ENCODE measurements at places on chromosomes 6 and 20. TPM values are rescaled to one million over a fixed set of nuclear protein-coding genes. Genes with fewer than 3 reads are reported as not detected.

GRCh38 chr6:24968783-24969182 is 33.0 kb upstream of the RIPOR2 start:
- H3K4me3 ChIP-seq, result no peak overlapping the region
- H3K27ac ChIP-seq, result no peak overlapping the region
- no peaks in the 10 kb centered on the region for H3K36me3 ChIP-seq
- no peaks in the 10 kb centered on the region for H3K27me3 ChIP-seq
- DNase-seq, result no peak
- no peaks in the 10 kb centered on the region for H3K4me1 ChIP-seq

- peaks cover 29% of the 10 kb centered on the region for H3K36me3 ChIP-seq
- no peak for DNase-seq
These were observed 46.2 kb downstream of the GJA10 start for GRCh38 chr6:89940225-89941027.

- H3K27ac ChIP-seq, result no peak overlapping the region
- H3K36me3 ChIP-seq, result peaks cover 3% of the 10 kb centered on the region
- H3K27me3 ChIP-seq, result no peaks in the 10 kb centered on the region
- DNase-seq, result peak; percentile 59
- H3K4me1 ChIP-seq, result peaks cover 24% of the 10 kb centered on the region
- peak overlapping the region; percentile 58 for H3K4me3 ChIP-seq
These were observed 14.4 kb downstream of the FOXP4 start for GRCh38 chr6:41560431-41561192.

- H3K4me1 ChIP-seq, result peaks cover 98% of the 10 kb centered on the region
- H3K27me3 ChIP-seq, result no peaks in the 10 kb centered on the region
- H3K4me3 ChIP-seq, result peak overlapping the region; percentile 12
- DNase-seq, result no peak
- H3K27ac ChIP-seq, result peak overlapping the region; percentile 64
- no peaks in the 10 kb centered on the region for H3K36me3 ChIP-seq
These were observed 58.9 kb downstream of the FOXO3 start for GRCh38 chr6:108619431-108620197.

DNA sequence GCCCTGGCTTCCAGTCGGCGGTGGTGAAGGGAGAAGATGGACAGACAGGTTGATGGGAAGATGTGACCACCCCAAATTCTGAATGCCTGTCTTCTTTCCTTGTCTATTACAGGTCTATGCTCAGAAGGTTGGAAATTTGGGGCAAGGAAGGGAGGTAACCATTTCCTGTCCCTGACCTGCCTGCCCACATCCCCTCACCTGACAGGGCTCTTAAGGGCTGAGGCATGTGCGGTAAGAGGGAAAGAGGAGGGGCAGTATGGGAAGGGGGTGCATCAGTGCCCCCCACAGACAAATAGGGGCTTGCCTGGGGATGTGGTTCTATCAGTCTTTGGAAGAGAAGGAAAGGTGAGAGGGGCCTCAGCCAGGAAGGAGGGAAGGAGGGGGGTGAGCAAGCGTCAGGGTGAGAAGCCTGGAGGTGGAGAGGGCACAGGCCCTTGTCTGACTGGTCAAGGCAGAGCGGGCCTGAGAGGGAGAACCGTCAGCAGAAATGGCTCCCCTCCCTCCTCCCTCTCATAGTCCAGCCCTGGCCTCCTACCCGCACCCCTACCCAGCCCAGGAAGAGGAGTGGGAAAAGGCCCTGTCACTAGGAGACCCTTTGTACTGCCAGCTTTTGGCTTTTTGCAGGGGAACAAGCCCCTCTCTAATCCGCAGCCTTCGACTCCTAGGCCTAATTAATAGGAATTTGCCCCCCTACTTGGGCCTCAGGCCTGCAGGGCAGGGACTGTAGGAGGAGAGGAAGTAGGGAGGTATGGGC is 104.4 kb upstream of the FOXP4 start:
- no peaks in the 10 kb centered on the region for H3K36me3 ChIP-seq
- peaks cover 11% of the 10 kb centered on the region for H3K4me1 ChIP-seq
- DNase-seq, result no peak
- no peak overlapping the region for H3K4me3 ChIP-seq
- no peaks in the 10 kb centered on the region for H3K27me3 ChIP-seq
- H3K27ac ChIP-seq, result no peak overlapping the region

DNA sequence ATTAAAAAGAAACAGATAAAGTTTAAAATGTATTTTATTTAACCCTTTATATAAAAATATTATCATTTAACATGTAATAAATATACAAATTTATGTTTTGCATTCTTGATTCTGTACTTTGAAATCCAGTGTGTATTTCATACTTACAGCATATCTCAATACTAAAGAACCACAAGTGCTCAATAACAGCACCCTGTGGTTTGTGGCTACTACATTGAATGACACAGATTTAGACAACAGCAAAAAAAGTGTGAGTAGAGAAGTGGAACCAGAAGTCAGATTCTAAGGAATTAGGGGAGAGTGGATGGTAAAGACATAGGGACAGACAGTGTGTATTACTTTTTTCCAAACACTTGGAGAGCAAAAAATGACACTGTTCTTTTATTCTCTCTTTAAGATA is 524.5 kb downstream of the BMP2 start:
- no peak for DNase-seq
- H3K4me1 ChIP-seq, result no peaks in the 10 kb centered on the region
- H3K27me3 ChIP-seq, result no peaks in the 10 kb centered on the region
- H3K4me3 ChIP-seq, result no peak overlapping the region

DNA sequence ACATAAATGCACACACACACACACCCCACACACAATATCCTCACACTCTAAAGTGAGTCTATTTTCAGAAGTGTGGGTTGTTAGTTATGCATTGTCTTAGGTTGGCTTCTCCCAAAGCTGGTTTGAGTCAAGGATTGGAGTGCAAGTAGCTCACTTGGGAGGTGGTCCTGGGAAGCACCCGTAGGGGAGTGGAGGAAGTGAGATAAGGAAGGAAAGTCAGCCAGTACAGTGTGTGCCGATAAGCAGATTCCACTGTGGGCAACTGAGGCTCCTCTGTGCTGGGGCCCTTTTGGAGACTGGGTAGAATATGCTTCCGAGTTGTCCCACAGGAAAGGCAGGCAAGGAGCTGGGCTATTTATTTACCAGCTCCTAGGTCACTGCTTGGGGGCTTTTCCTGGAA is 67.2 kb downstream of the PLCB4 start:
- H3K4me3 ChIP-seq, result no peak overlapping the region
- H3K27ac ChIP-seq, result no peak overlapping the region
- no peak for DNase-seq
- peaks cover 4% of the 10 kb centered on the region for H3K36me3 ChIP-seq
- H3K27me3 ChIP-seq, result no peaks in the 10 kb centered on the region

DNA sequence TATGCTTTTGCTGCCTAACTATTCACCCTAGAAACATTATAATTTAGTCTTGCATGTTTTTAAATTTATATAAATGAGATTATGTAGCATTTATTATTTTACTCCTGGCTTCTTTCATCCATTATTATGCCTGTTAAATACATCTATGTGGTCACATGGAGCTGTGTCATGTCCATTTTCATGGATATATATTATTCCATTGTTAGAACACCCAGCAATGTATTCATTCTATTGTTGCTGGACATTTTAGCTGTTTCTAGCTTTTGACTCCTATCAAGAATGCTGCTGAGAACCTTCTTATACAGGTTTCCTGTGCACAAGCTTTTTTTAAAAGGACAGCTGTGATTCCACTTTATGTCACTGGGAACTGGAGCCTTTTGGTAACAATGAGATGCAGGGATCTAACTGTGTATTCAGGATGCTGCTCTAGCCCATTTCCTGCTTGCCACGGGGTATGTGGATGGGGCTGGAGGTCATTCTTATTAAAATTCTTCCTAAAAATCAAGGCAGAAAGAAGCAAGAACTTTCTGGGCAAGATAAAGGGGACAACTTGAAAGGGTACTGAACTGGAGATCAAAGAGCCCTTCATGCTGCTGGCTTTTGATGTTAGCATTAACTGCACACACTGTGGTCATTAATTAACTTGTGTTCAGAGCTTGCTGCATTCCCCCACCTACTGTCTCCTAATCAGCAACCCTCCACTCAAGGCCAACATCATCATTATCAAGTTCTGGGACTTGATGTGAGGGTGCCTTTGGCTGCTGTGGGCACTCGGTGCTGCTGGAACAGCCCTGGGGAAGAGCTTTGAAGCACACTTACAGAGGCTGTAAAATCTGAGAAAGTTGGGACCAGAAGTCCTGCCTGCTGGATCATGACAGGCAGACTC is 96.6 kb upstream of the AKIRIN2 start:
- no peak for DNase-seq
- no peaks in the 10 kb centered on the region for H3K4me1 ChIP-seq
- no peaks in the 10 kb centered on the region for H3K36me3 ChIP-seq
- no peaks in the 10 kb centered on the region for H3K27me3 ChIP-seq
- H3K27ac ChIP-seq, result no peak overlapping the region

GRCh38 chr6:32551410-32551809 is 21.3 kb upstream of the HLA-DRB5 start:
- no peaks in the 10 kb centered on the region for H3K27me3 ChIP-seq
- H3K27ac ChIP-seq, result no peak overlapping the region
- no peaks in the 10 kb centered on the region for H3K36me3 ChIP-seq
- no peak overlapping the region for H3K4me3 ChIP-seq
- no peaks in the 10 kb centered on the region for H3K4me1 ChIP-seq

DNA sequence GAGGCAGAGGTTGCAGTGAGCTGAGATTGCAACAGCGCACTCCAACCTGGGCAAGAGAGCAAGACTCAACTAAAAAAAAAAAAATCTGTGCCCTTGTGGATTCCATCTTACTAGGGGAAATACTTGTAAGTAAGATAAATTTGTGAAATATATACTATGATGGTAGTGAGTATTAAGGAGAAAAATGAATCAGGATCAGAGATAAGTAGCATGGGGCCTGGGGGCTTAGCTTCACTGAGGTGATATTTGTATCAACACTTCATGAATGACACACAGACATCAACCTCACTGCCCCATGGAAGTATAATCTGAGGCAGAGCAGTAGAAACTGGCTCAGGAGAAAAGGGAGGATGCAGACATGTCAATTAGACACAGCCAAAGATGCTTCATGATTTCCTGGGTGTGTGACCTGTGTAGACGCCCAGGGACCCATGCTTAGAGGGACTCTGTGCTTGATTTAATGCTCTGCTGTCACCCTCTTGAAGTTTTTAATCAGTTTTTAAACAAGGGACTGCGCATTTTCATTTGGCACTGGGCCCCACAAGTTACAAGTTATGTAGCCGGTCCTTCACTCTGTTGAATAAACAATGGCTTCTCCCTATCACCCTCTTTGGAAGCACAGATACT is 41.9 kb downstream of the PCNA start:
- peaks cover 9% of the 10 kb centered on the region for H3K4me1 ChIP-seq
- no peak for DNase-seq
- H3K36me3 ChIP-seq, result no peaks in the 10 kb centered on the region
- H3K27ac ChIP-seq, result peak overlapping the region; percentile 51
- no peaks in the 10 kb centered on the region for H3K27me3 ChIP-seq

GRCh38 chr6:79168695-79168980 is 65.8 kb downstream of the HMGN3 start:
- no peaks in the 10 kb centered on the region for H3K36me3 ChIP-seq
- H3K4me3 ChIP-seq, result no peak overlapping the region
- no peak for DNase-seq
- no peaks in the 10 kb centered on the region for H3K27me3 ChIP-seq
- peaks cover 7% of the 10 kb centered on the region for H3K4me1 ChIP-seq

- H3K4me1 ChIP-seq, result peaks cover 64% of the 10 kb centered on the region
- no peak for DNase-seq
- no peak overlapping the region for H3K4me3 ChIP-seq
- no peaks in the 10 kb centered on the region for H3K27me3 ChIP-seq
These were observed 38.6 kb downstream of the ATXN1 start for GRCh38 chr6:16722630-16723029.

- no peaks in the 10 kb centered on the region for H3K36me3 ChIP-seq
- no peaks in the 10 kb centered on the region for H3K4me1 ChIP-seq
- no peak overlapping the region for H3K27ac ChIP-seq
These were observed 181.7 kb downstream of the WDR27 start for GRCh38 chr6:169520104-169520503.

DNA sequence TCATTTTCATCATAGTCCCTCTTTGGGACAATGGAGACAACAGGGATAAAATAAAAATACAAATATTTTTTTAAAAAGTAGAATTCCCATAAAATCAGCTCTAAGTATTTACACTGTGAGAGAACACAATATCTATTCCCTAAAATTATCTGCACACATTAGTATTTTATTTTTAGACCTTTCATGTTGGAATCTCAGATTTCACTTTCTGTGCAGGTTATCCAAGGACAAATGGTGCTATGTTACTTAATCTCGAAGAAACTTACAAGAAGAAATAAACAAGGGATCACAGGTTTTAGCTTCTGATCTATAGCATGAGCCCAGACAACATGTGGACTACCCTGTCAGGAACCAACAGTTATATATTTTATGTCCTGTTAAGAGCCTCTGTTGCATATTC is 23.0 kb upstream of the LYRM2 start:
- H3K27ac ChIP-seq, result peak overlapping the region; percentile 75
- peak overlapping the region; percentile 15 for H3K4me3 ChIP-seq
- peaks cover 22% of the 10 kb centered on the region for H3K36me3 ChIP-seq
- no peaks in the 10 kb centered on the region for H3K27me3 ChIP-seq

- no peaks in the 10 kb centered on the region for H3K27me3 ChIP-seq
- peak overlapping the region; percentile 97 for H3K27ac ChIP-seq
- peak overlapping the region; percentile 84 for H3K4me3 ChIP-seq
- no peak for DNase-seq
- peaks cover 15% of the 10 kb centered on the region for H3K36me3 ChIP-seq
These were observed 41.0 kb downstream of the GNAS start for GRCh38 chr20:58893355-58894120.

DNA sequence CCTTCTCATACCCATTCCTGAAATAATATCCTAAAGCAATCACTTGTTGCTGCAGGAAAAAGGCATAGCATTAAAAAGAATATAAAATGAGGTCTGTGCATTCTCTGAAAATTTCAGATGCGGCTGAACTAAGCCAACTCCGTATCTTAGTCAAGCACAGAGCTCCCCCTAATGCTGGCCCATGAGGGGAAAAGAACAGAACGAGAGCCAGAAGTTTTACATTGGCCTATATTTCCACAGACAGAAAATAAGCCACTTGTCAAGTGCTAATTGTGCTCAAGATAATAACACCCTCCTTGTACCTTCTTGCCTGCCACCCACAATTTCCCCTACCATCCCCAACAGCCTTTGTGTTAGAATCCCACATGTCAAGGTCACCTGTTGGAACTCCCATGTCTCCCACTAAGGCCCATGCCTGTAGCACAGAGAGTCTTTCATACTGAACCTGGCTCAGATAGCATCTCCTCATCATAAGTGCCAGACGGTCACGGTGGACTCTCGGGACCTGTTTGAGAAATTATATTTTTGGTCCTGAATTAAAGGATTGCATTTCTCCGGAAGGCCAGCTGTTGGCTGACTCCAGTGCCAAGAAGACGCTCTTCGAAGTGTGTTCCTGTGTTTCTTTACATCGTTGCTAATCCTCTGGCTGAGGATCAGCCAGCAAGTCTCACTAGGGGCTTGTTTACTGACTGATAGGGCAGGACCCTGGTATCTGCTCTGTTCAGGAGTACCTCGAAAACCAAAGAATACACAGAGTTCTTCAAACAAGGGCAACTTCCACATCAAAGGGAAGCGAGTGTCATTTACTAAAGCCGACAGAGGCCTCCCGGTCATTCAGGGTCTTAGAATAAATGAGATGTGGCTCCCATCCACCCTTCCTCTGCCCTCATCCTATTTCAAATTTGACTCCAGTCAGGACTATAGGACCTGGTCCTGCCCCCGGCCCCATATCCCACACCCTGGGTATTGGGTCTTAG is 183.4 kb upstream of the FBXL4 start:
- H3K4me1 ChIP-seq, result no peaks in the 10 kb centered on the region
- H3K36me3 ChIP-seq, result no peaks in the 10 kb centered on the region

Gene THBD
- 6.5 TPM for total RNA-seq

Gene RNF182
- total RNA-seq, result not detected

Gene DOP1A
- total RNA-seq, result 13.8 TPM

Gene PKIB
- total RNA-seq, result 1.1 TPM

Gene RNF144B
- 94.9 TPM for total RNA-seq

Gene MYCT1
- 13.7 TPM for total RNA-seq

Gene JAG1
- total RNA-seq, result 17.6 TPM

Gene PDE10A
- total RNA-seq, result 3.6 TPM

Gene ENPP4
- 21.9 TPM for total RNA-seq

Gene KIAA0408
- total RNA-seq, result 18.8 TPM

Gene BMP5
- 3.5 TPM for total RNA-seq
